ENCODE measurements at places on chromosomes 2 and 18.

GRCh38 chr2:48482769-48483168, 47.2 kb upstream of the STON1 start:
- no peak for DNase-seq

GRCh38 chr2:126543081-126543480, 112.9 kb upstream of the GYPC start:
- no peak for DNase-seq

- DNase-seq: no peak
Observed at GRCh38 chr18:64379662-64380061, 230.8 kb upstream of the LINC00305 start.

DNA sequence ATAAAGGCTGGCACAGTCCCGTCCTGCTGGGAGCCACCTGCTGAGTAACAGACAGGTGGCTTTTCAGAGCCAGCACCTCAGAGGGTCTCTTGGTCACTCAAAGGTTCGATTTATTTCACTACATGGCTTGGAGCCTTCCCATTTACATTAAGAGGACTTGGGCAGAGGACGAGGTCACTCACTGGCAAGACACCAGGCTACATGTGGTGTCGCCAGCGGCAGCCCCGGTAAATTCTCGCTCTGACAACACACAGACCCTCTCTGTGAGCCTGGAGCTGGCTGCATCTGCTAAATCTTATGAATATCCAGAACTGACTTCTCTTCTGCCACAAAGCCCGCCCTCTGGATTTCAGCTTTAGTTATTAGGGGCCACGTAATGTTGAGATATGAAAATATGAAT, 254.7 kb downstream of the VAPA start:
- no peak for DNase-seq

DNA sequence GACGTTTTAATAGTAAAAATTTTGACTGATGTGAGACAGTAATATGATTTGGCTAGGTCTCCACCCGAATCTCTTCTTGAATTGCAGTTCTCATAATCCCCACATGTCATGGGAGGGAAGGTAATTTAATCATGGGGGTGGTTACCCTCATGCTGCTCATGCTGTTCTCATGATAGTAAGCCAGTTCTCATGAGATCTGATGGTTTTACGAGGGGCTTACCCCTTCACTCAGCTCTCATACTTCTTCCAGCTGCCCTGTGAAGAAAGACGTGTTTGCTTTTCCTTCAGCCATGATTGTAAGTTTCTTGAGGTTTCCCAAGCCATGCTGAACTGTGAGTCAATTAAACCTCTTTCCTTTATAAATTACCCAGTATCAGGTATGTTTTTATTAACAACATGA, 327.0 kb upstream of the CDH7 start:
- no peak for DNase-seq

DNA sequence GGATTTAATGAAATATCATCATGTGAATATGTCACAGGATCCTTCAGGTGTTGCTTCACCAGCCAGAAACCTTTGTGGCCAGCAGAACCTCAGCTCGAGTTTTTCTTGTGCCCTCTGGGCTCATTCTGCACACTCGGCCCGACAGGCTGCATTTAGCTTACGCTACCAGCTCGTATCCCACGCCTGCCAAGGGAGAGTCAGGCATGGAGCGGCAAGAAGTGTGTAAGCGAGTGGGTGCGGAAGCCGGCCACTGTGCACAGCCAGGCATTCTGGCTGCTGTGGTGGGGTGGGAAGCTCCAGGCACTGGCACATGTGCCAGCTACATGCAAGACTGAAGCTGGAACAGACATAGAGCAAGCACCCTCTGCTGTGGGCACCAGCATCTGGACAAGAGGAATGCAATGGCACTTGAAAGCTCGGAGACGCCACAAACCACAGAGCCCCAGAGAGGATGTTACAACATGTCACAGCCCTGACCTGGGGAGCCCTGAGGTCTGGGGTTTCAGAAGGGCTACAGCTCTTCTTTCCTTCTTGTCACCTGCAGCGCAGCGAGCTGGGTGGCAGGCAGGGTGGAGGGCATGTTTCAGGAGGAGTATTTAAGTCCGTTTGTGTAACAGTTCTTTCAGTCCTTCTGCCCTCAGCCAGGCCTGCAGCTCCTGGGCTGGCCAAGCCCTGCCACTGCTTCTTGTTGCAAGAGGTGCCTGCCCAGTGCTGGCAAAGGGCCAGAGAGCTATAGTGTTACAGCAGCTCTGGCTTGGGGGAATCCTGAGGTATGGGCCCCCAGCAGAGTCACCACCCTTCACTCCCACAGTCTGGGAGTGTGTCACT, 257.3 kb upstream of the HNMT start:
- no peak for DNase-seq

DNA sequence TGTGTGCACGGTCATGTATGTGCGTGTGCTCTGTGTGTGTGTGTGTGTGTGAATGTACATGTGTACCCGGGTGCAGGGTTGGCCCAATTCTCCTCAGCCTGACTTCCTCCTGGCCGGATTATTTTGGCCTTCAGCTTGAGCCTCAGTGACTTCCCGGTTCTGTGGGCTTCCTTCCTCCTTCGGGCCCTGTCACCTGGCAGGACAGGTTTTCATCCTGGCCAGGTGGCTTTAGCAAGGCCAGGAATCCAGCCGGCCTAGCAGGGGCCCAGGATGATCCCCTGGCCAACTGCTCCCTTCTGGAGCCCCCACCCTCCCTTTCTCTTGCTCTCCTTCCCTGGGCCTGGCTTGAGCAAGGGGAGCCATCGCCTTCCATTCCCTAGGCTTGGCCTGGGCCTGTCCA, 140.5 kb downstream of the INHBB start:
- DNase-seq: no peak

DNA sequence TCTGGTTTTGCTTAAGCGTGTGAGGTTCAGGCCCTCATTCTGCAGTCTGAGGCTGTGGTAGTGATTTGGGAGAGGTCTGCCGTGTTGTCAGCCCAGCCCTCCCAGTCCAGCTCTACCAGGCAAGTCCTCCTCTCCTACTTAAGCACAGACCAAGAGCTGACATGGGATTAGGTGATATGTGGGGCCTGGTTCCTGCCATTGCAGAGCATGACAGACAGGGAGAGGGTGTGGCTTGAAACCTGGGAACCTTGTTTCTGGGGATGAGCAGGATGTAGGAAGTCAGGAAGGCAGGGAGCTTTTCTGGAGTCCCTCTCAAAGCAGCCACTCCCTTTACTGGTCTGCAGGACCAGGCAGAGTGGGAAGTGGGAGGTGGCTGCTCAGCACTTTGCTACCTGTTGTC, 38.6 kb downstream of the PTPRM start:
- no peak for DNase-seq

DNA sequence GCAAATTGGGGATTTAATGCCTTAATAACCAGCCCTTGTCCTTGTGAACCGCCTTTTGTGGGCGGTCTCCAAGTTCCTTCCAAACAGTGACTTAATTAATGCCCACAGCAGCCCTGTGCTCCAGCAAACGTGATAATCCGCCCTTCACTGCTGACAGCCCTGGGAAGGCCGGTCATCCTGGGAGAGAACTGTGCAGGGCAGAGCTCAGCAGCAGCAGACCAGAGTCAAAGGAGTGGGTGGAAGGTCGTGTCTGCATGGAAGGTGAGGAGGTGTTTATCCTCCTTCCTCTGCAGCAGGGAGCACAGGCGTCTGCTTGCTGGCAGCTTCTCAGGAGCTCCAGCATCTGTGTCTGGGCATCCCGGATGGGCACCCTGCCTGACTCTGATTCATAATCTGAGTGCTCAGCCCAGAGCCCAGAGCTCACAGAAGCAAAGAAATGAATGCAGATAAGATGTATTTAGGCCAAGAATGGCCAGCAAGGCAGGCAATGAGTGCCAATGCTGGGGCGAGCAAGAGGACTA, 270.0 kb upstream of the PXDN start:
- no peak for DNase-seq

DNA sequence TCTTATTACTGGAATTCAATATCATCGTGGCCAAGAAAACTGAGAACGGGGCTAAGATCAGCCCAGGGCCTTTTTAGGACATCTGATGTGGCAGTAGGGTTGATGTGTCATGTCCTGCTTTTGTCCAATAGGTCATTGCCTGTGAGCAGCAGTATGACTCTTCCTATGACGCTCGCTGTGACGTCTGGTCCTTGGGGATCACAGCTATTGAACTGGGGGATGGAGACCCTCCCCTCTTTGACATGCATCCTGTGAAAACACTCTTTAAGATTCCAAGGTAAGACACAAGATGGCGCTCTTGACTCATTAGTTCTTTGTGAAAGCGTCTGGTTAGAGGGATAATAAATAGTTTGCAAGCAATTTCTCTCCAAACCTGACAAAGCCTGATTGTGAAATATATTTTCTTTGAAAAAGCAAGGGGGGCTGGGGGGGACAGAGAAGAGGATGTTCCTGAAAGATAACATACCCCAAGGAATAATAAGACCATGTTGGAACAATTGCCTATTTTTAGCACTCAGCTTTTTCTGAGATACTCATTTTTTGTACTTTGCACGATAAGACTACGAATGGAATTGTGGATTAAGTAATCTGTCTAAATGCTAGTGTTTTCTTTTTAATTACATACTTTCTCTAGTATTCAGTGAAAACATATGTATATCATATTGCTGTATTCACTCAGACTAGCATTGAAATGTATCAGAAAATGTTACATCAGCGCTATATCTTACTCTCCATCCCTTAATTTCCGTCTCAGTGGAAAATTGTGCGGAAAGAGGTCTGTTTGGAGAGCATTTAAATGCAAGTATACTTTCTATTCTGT, 58.1 kb downstream of the MYO3B start:
- DNase-seq: no peak

- no peak for DNase-seq
Observed at GRCh38 chr18:6741232-6741663, 11.7 kb downstream of the ARHGAP28 start.

GRCh38 chr18:12924616-12925015, 23.2 kb upstream of the SEH1L start:
- no peak for DNase-seq

DNA sequence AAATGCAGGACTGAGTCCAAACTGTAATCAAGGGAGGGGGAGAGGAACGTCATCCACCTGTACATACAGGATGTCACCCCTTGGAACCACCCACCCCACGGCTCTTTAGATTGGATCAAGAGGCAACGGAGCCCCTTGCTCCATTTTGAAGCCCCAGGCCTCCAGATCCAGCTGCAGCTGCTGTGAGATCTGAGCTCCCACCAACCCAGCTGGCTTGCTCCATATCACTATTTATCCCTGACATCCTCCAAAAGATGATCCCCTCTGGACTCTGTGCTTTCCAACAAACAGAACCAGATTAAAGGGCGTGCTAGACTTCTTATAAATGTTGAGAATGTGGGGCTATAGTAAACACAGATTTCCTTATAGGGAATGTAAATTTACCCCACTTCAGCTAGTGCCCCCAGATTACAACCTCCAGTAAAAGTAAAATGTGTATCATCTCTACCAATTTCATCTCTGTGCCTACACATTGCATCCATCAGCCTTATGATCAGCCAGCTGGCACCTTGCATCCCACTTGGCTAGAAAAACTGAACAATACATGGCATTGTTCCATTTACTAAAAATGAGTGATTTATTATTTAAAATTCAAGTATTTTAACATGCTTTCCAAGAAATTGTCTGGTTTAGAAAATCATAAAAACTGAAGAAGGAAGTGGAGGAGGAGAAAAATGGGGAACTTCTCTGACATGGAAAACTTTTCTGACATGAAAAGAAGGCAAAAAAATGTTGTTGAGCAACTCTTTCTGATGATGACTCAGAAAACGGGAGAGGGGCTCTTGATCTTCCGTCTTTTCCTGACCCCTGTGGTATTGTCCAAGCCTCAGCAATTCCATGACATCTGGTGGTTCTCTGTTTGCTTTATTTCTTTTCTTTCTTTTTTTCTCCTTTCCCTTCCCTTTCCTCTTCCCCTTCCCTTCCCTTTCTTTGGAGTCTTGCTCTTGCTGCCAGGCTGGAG, 262.6 kb upstream of the THUMPD2 start:
- no peak for DNase-seq

- DNase-seq: no peak
Observed at GRCh38 chr2:6730649-6731532, 134.8 kb downstream of the CMPK2 start.

- DNase-seq: no peak
Observed at GRCh38 chr2:200763422-200763821, 48.3 kb upstream of the BZW1 start.

DNA sequence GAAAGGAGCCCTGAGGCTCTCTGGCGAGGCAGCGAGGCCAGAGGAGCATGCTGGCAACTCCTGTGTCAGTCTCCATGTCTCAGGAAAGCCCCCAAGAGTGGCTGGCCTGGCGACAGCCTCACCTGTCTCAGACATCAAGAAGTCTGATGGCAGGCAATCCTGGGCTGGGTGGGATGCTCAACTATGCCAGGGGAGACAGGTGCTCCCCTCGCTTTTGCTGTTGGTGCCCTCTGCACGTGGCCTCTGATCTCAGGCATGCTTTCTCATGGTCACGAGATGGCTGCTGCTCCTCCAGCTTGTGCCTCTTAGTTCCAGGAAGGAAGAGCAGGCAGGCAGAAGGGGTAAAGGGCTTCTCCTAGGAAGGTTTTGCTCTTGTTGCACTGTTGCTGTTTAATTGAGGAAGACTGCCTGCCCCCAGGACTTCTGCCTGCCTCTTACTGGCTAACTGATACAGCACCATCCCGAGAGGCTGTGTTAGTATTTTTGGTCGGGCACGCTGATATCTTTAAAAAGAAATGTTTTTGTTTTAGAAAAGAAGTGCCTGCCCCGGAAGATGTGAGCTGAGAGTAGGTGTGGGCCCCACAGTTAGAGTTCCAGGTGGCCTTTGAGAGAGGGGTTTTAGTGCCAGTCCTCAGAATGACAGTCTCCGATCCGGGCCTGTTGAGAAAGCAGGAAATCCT, 344.8 kb upstream of the HS6ST1 start:
- DNase-seq: no peak

GRCh38 chr2:165357758-165358157, 111.7 kb upstream of the CSRNP3 start:
- DNase-seq: no peak

DNA sequence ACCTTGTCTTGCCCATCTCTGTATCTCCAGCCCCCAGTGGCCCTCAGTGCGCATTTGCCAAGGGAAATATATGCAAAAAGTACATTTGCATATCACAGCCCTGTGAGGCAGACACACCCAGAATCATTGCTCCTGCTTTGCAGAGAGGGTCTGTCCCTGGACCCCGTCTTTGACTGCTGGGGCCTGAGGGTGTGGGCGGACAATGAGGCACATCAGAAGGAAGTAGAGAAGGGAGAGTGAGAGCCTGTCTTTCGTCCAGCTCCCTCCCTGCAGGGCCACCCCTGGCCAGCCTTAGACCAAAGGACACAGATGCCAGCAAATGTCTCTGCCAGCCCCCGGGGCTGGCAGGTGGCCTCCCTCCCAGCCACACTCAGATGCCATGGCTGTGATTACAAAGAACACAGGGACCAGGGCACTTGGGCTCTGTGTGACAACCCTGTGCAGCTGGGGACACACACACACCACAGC, 516.2 kb upstream of the MYT1L start:
- no peak for DNase-seq

- no peak for DNase-seq
Observed at GRCh38 chr2:33008716-33009115, 62.0 kb downstream of the LTBP1 start.

GRCh38 chr2:65537651-65538385, 105.4 kb upstream of the SPRED2 start:
- DNase-seq: no peak

Measured in activated gamma-delta T cell treated with Interleukin-2 at 50 U/mL for 16 hours (primary cell).